Right hindlimb (tissue), 1 donor: ENCODE measurements at places on chromosomes 5 and 9.

GRCh38 chr5:3542158-3542557, 53.5 kb upstream of the IRX1 start:
- DNase-seq, result no peak

DNA sequence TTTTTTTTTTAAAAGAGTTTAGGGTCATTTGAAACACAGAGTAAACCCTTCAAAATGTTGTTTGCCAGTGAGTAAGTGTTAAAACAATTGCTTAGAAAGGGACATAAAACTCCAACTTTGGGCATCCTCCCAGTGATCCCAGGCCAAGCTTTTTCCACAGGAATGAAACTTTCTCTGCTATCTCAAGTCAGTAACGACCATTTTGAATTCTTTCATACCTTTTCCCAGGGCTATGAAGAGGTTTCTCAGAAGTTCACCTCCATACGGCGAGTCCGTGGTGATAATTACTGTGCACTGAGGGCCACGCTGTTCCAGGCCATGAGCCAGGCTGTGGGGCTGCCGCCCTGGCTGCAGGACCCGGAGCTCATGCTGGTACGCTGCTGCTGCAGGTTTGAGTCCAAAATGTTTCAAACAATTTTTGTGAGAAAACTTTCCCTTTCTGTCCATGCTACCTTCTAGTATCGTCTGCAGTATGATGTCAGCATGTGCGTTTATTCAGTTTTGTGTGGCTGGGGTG, 16.8 kb downstream of the OTULIN start:
- DNase-seq, result no peak

GRCh38 chr9:136805207-136805740, 2.5 kb upstream of the RABL6 start:
- DNase-seq, result no peak

DNA sequence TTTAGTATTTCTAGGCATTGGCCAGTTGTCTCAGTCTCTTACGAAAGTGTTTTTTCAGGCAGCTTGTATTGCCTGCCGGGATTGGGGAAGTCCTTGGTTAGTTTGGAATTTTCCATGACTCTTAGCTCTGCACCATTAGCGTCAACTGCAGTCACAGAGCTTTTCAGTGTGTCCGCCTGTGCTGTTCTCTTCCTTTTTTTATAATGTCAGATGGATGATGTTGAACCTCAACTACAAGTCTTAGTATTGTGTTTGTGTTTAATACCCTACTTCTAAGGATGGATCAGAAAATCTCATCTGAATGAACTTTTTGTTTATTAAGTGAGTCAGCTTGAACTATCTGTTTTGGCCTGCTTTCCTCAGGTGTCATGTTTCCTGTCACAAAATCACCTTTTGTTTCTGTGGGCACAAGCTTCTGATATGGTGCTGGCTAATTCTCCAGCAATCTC, 33.1 kb downstream of the ATP6V0E1 start:
- peak; percentile 25 for DNase-seq

DNA sequence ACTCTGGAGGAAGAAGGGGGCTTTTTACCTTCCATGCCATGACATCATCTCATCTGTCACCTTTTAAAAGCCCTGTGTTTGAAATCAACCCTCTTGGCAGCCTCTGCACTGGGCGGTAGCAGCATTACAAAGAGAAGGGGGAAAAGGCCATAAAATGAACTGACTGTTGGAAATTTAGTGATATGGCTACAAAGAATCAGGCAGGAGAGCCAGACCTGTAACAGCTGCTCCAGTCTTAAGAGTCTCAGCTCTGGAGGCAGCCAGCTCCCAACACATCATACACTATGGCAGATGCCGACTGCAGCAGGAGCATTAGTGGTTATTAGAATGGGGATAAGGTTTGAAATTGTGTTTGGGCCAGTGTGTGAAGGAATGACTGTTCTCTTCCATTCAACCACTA, 257.5 kb downstream of the DMAC1 start:
- no peak for DNase-seq

DNA sequence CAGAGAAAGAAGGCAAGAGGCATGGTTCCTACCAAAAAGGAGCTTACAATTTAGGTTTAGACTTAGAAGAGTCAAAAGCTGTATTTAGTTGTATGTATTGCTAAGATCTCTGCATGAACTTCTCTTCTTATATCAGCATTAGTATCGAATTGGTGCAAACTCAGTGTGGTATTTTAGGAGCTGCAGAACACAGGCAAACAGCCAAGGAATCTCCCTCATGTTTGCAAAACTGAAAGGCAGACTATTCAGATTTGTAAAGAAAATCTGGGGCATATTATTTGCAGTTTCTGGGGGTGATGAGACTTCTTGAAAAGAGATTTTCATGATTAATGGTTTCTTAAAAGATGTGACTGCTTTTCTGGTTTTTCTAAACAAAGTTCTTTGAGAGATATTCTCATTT, 252.7 kb downstream of the CEMIP2 start:
- DNase-seq, result no peak

DNA sequence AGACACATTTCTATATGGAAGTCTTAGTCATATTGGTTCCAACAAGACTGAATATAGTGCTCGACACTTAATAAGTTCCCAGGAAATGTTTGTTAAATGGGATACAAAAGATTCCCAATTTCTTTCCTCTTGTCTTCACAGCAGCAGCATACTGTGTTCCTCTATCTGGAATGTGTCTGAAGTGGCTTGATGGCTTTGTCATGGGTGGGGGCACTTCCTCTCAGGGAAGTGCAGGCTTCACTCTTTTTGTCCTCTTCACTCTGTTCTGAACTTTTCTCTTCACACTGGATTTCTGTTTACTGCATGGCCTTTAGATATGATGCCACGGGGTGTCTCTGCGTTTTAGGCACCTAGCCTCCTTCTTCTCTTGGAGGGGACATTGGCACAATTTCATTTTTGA, 127.7 kb upstream of the C9orf72 start:
- no peak for DNase-seq

- DNase-seq, result no peak
Observed at GRCh38 chr5:149418910-149419531, 39.9 kb upstream of the IL17B start.

DNA sequence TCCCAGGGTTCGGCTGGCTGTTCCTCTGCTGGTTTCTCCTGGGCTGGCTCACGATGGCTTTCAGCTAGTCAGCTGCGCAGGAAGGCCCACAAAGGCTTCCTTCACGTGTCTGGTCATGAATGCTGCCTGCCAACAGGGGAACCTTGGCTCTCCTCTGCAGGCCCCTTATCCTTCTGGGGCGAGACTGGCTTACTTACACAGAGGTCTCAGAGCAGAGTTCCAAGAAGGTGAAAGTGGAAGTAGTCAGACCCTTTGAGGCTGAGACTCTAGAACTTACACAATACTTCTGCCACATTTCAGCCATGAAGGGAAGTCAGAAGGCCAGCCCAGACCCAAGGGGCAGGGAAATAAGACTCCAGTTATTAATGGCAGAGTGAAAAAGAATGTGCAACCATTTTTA, 99.5 kb downstream of the LHFPL2 start:
- no peak for DNase-seq

- no peak for DNase-seq
Observed at GRCh38 chr9:38195737-38196161, 126.7 kb upstream of the SHB start.

- no peak for DNase-seq
Observed at GRCh38 chr5:66329078-66329477, 185.0 kb downstream of the SREK1 start.

GRCh38 chr5:21145376-21145775, 1157.4 kb upstream of the CDH18 start:
- DNase-seq, result no peak

- peak; percentile 9 for DNase-seq
Observed at GRCh38 chr5:607541-608428, 4.4 kb upstream of the CEP72 start.

- no peak for DNase-seq
Observed at GRCh38 chr5:87354496-87354895, 58.2 kb downstream of the CCNH start.

- DNase-seq, result no peak
Observed at GRCh38 chr5:113123618-113124017, 147.0 kb downstream of the DCP2 start.

DNA sequence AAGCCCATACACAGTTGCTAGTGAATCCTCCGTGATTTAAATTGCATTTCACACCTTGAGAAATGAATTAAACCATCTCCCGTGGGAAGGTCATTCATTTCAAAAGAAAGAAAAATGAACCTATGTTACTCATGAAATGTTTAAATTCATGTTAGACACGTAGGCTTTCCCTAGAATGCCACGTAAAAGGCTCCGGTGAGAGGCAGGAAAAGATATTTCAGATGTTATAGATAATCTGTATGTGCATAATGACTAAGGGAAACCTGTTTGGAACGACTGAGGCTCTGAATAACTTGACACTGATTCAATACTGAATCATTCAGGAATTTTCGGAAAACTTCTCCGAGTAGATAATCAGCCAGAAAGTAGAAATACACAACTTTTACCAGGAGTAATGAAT, 134.3 kb upstream of the ICE1 start:
- no peak for DNase-seq

- no peak for DNase-seq
Observed at GRCh38 chr5:17255471-17256021, 38.1 kb downstream of the BASP1 start.

GRCh38 chr9:1042466-1042865, 7.7 kb upstream of the DMRT2 start:
- peak; percentile 79 for DNase-seq

DNA sequence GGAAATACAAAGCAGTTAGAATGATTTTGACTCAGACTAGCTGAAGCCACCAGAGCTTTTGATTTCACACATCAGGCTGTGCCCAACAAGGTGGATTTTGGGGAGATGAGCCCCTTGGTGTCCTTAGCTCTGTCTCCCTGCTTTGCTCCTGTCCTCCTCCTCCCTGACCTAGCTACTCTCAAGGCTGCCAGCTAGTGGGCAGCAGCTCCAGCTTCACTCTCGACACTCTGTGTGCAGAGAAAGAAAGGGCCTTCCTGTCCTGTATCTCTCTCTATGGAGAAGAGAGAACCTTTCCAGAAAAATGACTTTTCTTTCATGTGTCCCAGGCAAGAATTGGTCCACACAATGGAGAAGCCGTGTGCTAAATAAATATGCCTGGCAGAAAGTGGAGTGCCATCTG, 446.2 kb downstream of the SEMA5A start:
- no peak for DNase-seq

DNA sequence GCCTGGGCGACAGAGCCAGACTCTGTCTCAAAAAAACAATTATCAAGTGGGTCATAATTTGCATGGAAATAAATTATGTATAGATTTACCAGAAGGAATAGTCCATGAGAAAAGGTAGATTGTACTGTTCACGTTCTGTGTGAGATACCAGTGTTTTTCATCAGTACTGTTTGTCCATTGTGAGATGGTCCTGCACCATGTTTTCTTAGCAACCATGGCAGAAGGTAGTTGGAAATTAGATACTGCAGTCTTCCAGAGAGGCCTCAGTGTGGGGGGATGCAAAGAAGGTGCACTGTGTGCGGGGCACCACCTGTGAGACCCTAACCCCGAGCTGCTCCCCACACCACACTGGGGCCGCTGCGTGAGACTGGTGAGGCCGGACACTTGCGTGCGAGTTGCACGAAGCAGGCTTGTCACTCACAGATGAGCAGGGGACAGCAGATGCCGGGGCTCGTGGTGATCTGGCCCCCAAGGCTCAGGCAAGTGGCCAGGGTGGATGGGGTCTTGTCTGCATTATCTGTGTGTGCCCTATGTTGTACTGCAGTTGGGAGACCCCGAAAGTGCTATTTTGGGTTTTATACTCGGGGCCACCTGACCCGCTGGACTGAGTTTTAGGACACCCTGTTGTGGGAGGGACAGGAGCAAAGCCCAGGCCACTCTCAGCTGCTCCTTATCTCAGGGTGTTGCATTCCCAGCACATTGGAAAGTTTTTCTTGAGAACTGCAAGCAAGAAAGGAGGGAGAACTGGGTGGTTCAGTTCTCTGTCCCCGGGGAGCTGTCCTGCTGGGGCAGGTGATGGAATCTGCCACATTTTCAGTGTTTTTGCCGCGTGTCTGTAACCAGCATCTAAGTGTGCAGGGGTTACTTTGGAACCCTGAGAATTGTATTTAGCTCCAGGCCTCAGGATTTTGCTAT, 61.9 kb downstream of the EHMT1 start:
- DNase-seq, result no peak

- DNase-seq, result no peak
Observed at GRCh38 chr9:132585954-132586829, 3.8 kb downstream of the BARHL1 start.

GRCh38 chr5:20360263-20360662, 372.3 kb upstream of the CDH18 start:
- DNase-seq, result no peak

GRCh38 chr5:55913466-55914413, 62.6 kb downstream of the IL31RA start:
- no peak for DNase-seq

DNA sequence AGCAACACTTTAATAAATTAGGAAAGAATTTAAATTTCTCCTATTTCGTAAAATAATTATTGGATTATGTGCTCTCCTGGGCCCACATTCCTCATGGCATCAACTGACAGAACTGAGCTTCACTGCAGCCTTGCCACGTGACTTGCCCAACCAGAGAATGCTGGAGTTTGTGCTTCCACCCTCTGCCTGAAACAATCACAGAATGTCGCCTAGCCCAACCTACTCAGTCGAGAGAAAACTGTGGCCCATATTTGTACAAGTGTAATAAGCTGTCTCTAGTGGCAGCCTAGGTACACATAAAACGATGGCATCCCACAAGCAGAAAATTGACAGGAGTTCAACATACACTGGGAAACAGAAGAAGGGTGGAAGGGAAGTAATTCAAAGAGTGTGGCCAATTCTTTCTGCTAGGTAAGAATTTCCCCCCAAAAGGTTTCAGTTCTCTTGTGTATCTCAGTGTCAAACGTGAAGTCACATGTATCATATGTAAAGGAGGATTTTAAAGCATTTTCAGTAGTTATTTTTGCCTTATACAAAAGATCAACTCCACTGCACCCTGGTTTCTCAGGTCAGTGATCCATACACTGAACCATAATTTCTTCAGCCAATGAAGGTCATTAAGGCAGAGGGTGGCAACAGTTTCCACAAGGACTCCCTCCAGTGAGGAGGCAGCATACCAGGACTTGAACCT, 41.7 kb downstream of the ZNF608 start:
- no peak for DNase-seq

GRCh38 chr5:176530983-176531901, 6.0 kb downstream of the RNF44 start:
- DNase-seq, result peak; percentile 81

GRCh38 chr9:36316611-36317317, 58.5 kb upstream of the GNE start:
- peak; percentile 44 for DNase-seq
